ENCODE measurements at places on chromosomes 3 and 15. TPM values are rescaled to one million over a fixed set of nuclear protein-coding genes. Genes with fewer than 3 reads are reported as not detected.

Gene FHIT
- total RNA-seq = 0.53 TPM

Gene KLHL6
- 0.26 TPM for total RNA-seq

Gene SOX14
- total RNA-seq = not detected

Gene SEMA7A
- 1.5 TPM for total RNA-seq

Gene TMEM108
- not detected for total RNA-seq

Gene OSBPL10
- total RNA-seq = 10.7 TPM

Gene ADGRG7
- total RNA-seq = 52.7 TPM

Gene AGBL1
- not detected for total RNA-seq

Gene SLC25A38
- total RNA-seq = 16.4 TPM

Gene TNFAIP8L3
- total RNA-seq = 7.5 TPM

Gene MRPL46
- total RNA-seq = 9.9 TPM

Gene FAM3D
- 0.19 TPM for total RNA-seq

Gene PAK6
- 0.13 TPM for total RNA-seq

Gene CHST13
- total RNA-seq = not detected

Gene FOXB1
- not detected for total RNA-seq

Gene KCNAB1
- 1.9 TPM for total RNA-seq

Gene ALS2CL
- 3.2 TPM for total RNA-seq

Gene PLA2G4D
- not detected for total RNA-seq

Gene CCR8
- not detected for total RNA-seq

Gene PPM1L
- 7.1 TPM for total RNA-seq

Gene CRABP1
- total RNA-seq = not detected

Gene EHD4
- total RNA-seq = 19.4 TPM

Gene TM4SF1
- total RNA-seq = 2,041 TPM

Gene CHDH
- under 0.01 TPM for total RNA-seq

Gene FETUB
- not detected for total RNA-seq

All from aortic smooth muscle cell (primary cell).